ENCODE measurements at places on chromosomes 13 and 19. TPM values are rescaled to one million over a fixed set of nuclear protein-coding genes. Genes with fewer than 3 reads are reported as not detected.

Gene FARP1
- 9.4 TPM for total RNA-seq

- DNase-seq = peak; percentile 64
Measured at GRCh38 chr19:17346109-17346671, 8.8 kb downstream of the GTPBP3 start.

GRCh38 chr13:105796081-105796480 lies 739.4 kb downstream of the EFNB2 start:
- no peak for DNase-seq

- DNase-seq = no peak
Measured at GRCh38 chr19:52673014-52673413, 34.9 kb upstream of the ZNF83 start.

DNA sequence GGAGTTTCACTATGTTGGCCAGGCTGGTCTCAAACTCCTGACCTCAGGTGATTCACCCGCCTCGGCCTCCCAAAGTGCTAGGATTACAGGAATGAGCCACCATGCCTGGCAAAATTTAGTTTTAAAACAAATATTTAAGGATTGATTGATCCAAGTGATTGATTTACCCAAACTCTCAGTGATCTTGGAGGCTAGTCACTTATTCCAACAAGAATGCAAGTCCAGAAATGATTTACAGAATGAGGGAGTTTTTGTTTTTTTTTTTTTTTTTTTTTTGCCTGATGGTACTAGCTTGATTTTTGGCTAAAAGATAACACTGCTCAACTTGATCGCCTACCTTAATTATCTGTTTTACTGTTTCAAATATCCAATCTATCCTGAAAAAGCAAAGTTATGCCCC lies 5.7 kb upstream of the TEX26 start:
- no peak for DNase-seq

GRCh38 chr13:20404488-20405222 lies 121.0 kb downstream of the CRYL1 start:
- no peak for DNase-seq

DNA sequence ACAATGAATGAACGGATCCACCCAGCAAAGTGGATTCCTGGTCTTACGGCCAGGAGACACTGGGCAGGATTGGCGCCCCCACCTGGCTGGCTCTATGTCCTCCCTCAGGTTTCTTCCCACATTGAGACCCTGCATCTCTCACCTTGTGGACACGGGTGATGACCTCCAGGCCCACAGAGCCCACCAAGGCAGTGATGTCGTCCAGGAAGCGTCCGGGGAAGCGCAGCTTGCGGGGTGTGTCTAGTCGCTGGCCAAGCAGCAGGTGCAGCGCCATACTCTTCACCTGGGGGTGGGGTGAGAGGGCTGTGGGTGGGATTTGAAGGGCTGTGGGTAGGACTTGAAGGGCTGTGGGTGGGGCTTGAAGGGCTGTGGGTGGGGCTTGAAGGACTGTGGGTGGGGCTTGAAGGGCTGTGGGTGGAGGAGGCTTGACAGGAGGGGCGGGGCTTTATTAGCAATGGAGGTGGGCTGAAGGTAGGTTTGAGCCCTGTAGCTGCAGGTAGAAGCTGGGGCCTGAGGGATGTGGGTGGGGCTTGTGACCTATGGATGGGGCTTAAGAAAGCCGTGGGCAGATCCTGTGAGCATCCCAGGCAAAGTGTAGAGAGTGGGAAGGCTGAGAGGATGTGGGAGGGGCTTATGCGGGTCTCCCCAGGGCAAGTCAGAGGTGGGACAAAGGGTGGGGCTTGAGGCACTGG lies 12.1 kb upstream of the ANGPTL8 start:
- peak; percentile 41 for DNase-seq

- DNase-seq = no peak
Measured at GRCh38 chr13:24087605-24088225, 72.8 kb upstream of the SPATA13 start.

DNA sequence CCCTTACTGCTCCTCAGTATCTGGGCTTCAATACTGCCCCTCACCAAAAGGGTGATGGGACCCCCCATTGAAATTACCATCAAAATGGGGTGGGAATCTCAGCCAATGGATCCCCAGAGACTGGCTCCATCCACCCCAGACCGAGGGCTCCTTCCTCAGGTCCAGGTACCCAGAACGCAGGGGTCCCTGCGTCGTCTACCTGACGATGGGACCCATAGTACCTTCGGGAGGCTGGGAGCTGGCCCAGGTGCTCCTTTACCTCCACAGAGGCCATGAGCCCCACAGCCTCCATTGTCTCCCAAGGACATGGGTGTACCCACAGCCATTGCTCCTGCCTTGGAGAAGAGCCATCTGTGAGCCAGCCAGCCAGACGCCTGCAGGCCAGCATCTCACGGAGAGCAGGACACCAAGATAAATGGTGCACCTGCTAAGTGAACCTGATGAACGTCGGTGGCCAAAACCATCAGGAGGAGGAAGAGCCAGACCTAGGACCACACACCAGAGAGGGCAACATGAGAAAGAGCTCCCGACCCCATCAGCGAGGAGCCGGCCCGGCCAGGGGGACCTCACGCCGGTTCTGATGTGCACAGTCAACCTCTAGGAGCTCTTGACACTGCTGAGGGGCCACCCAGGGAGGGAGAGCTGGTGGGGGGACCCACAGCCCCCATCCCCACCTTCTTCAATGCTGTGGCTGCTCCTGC lies 156.8 kb upstream of the SOX1 start:
- DNase-seq = no peak

Measured in lung microvascular endothelial cell (primary cell).